GOT3 (cell line): ENCODE measurements at places on chromosomes 12 and 14.

GRCh38 chr12:32002848-32003493, 43.8 kb downstream of the RESF1 start:
- DNase-seq, result no peak

- no peak for DNase-seq
Observed at GRCh38 chr14:58662759-58663158, 25.0 kb downstream of the DACT1 start.

GRCh38 chr14:56855891-56856461, 45.7 kb upstream of the OTX2 start:
- no peak for DNase-seq

- DNase-seq, result no peak
Observed at GRCh38 chr14:76390621-76391020, 14.7 kb downstream of the ESRRB start.
